ENCODE measurements at places on chromosomes 2 and 18. TPM values are rescaled to one million over a fixed set of nuclear protein-coding genes. Genes with fewer than 3 reads are reported as not detected.

The ZBTB7C gene
- 4.2 TPM for total RNA-seq

The MATN3 gene
- total RNA-seq = 4.8 TPM

The SCN7A gene
- not detected for total RNA-seq

The LPIN1 gene
- total RNA-seq = 54.8 TPM

The SERPINB11 gene
- not detected for total RNA-seq

The ASTL gene
- total RNA-seq = not detected

The CFAP221 gene
- not detected for total RNA-seq

The SULT1C4 gene
- total RNA-seq = not detected

The DCAF17 gene
- 25.2 TPM for total RNA-seq

The AFF3 gene
- not detected for total RNA-seq

The SCYGR8 gene
- total RNA-seq = not detected

The CNTNAP5 gene
- total RNA-seq = not detected

The FAP gene
- 52.8 TPM for total RNA-seq

The RPRM gene
- 0.17 TPM for total RNA-seq

The TMEM178A gene
- 0.19 TPM for total RNA-seq

The IL1RL1 gene
- total RNA-seq = 23.6 TPM

The SLC30A3 gene
- total RNA-seq = not detected

The MFSD2B gene
- total RNA-seq = under 0.01 TPM
